ENCODE measurements at places on chromosomes 4 and X. TPM values are rescaled to one million over a fixed set of nuclear protein-coding genes. Genes with fewer than 3 reads are reported as not detected.

SHROOM2 gene
- total RNA-seq, result 19.2 TPM

ITGB1BP2 gene
- 0.41 TPM for total RNA-seq

STOX2 gene
- 35.1 TPM for total RNA-seq

DIPK2B gene
- 1.6 TPM for total RNA-seq

FRMD7 gene
- 0.41 TPM for total RNA-seq

TMSB15C gene
- 43.2 TPM for total RNA-seq

STEEP1 gene
- total RNA-seq, result 35.1 TPM

RAB9B gene
- 48.9 TPM for total RNA-seq

GPRASP1 gene
- 31.0 TPM for total RNA-seq

CTAG1B gene
- not detected for total RNA-seq

SLC34A2 gene
- total RNA-seq, result under 0.01 TPM

XKRX gene
- total RNA-seq, result not detected

FHIP1A gene
- 2.0 TPM for total RNA-seq

TSPAN7 gene
- total RNA-seq, result 60.7 TPM

AKAP4 gene
- not detected for total RNA-seq

ADH1C gene
- not detected for total RNA-seq

KLKB1 gene
- total RNA-seq, result 0.82 TPM

SUPT20HL2 gene
- not detected for total RNA-seq

SLC9B1 gene
- 5.7 TPM for total RNA-seq

PWWP3B gene
- total RNA-seq, result 1.2 TPM

MAGEA2 gene
- not detected for total RNA-seq

MND1 gene
- total RNA-seq, result 3.7 TPM

ADAMTS3 gene
- total RNA-seq, result 20.4 TPM

SRPK3 gene
- under 0.01 TPM for total RNA-seq

ERVMER34-1 gene
- total RNA-seq, result 0.41 TPM

DUX4 gene
- total RNA-seq, result not detected

CT83 gene
- not detected for total RNA-seq

ZNF732 gene
- total RNA-seq, result 0.82 TPM

CXXC4 gene
- total RNA-seq, result 68.1 TPM

FOXR2 gene
- total RNA-seq, result under 0.01 TPM

TMPRSS11A gene
- not detected for total RNA-seq

PASD1 gene
- not detected for total RNA-seq

AWAT1 gene
- not detected for total RNA-seq

TRO gene
- 78.3 TPM for total RNA-seq

ADGRL3 gene
- 302 TPM for total RNA-seq

TKTL2 gene
- 0.82 TPM for total RNA-seq

CDKL2 gene
- 60.7 TPM for total RNA-seq

LYAR gene
- 7.7 TPM for total RNA-seq

CXorf49 gene
- not detected for total RNA-seq

FREM3 gene
- under 0.01 TPM for total RNA-seq

FAM9B gene
- total RNA-seq, result not detected

PLK4 gene
- 8.2 TPM for total RNA-seq

TNIP2 gene
- 6.1 TPM for total RNA-seq

VCX2 gene
- not detected for total RNA-seq

HAND2 gene
- total RNA-seq, result not detected

PPP1R3F gene
- 17.1 TPM for total RNA-seq

CLDN2 gene
- not detected for total RNA-seq

JCHAIN gene
- total RNA-seq, result under 0.01 TPM

AFM gene
- total RNA-seq, result not detected

FAM241A gene
- total RNA-seq, result 6.5 TPM

UGT2A1 gene
- total RNA-seq, result not detected

IGFBP7 gene
- total RNA-seq, result 26.1 TPM

Measured in frontal cortex (tissue), 4 donors.